ENCODE measurements at places on chromosomes 13 and 19.

DNA sequence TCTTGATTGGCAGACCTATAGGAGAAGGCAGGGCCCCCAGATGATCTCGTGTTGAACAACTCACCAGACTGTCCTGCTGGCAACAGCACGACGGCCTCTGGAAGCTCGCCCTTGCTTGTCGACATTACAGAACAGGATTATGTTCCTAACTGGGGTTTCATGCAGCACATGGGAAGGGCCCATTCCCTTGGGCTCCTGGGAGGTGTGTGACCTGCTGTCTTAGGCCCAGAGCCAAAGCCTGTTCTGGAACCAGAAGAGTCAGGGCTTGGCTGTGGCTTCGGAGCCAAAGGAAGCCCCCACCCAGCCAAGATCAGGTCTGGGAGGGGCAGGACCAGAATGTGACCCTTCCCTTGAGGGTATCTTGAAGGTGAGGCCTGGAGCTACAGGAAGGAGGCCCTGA is 36.9 kb downstream of the RGCC start:
- no peak for DNase-seq

- no peak for DNase-seq
Measured at GRCh38 chr19:6233056-6233826, 46.5 kb downstream of the MLLT1 start.

DNA sequence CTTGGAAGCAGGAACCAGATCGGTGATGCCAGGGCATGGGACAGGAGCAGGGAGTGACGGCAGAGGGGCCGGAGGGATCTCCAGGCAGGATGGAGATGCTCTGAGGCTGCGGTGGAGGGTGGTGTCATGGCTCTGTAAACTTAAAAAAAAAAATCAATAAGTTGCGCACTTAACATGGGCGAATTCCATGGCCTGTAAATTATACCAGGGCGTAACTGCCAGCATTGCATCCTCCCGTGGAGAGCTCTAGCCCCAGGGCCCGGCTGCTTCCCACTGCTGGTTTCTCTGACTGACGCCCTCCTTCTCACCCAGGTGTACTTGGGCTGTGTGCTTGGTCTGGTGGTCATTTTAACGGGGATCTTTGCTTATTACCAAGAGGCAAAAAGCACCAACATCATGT is 8.7 kb downstream of the ATP12A start:
- DNase-seq: no peak

GRCh38 chr19:27671876-27672275 is 1541.1 kb downstream of the UQCRFS1 start:
- DNase-seq: no peak
